Fibroblast of skin of scalp (primary cell): ENCODE measurements at places on chromosomes 3 and 15.

GRCh38 chr3:102248981-102249705 is 185.7 kb upstream of the ZPLD1 start:
- no peak for DNase-seq

- no peak for DNase-seq
These were observed 11.1 kb downstream of the SIAH2 start for GRCh38 chr3:150751781-150752263.

GRCh38 chr3:17640466-17640865 is 102.0 kb downstream of the TBC1D5 start:
- DNase-seq = peak; percentile 19

DNA sequence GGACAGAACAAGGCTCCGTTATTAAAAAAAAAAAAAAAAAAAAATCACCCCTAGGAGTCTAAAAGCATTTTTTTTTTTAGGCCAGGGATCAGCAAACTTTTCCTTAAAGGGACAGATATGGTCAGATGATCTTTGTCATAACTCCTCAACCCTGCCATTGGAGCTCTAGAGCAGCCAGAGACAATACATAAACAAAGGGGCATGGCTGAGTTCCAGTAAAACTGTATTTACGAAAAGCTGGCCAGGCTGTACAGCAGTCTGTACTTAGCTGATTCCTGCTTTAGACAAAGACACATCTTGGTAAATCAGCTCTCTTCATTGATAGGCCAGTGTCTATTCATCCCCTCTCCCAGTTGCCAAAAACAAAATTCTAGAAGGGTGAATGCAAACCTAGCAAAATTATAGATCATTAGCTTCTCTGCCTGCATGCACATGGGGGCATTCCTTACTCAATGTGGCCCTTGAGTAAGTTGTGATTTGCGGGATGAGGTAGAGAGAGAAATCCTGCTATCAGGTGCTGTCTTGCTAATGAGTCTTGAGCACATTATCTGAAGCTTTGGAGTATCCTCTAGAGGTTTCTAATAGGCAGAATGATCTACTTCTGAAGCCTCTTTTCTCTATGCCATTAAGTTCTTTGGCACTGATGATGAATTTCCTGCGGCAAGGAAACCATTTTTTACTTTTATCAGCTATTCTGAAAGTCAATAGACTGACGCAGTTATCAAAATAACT is 35.2 kb downstream of the SENP8 start:
- no peak for DNase-seq

DNA sequence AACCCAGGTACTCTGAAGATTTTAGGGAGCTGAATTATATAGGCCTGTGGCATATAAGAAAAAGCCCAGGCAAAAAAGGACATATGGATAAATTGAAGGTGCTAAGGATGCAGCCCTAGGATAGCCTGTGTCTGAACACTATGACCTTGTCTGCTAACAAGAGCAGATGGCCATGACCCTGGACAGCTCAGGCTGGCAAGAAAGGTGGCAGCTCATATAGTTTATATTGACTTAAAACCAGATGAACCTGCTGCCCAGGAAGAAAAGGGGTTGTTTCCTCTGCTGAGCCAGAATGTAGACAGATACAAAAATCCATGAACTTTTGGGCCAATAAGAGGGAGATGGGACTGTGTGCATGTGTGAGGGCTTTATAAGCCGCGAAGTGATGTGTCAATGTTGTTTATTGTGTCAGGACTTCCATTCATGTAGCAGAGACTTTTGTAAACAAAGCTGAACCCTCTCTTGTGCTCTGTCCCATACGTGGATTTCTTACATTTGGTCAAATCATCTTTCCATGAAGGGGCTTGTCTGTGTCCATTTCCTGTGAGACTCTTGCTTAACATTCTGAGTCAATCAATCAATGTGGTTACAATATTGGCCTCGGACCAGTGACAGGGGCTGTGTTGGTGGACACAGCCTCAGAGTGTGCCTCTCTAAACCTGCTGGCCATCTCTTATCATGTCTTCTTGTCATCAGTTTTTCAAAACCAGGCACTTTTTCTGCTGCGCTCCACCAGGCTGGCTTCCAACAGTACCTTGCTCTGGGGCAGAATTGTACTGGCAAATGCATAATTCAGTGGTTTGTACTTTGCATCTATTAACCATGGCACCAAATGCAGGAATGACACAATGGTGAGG is 321.2 kb downstream of the WDR72 start:
- DNase-seq = no peak

DNA sequence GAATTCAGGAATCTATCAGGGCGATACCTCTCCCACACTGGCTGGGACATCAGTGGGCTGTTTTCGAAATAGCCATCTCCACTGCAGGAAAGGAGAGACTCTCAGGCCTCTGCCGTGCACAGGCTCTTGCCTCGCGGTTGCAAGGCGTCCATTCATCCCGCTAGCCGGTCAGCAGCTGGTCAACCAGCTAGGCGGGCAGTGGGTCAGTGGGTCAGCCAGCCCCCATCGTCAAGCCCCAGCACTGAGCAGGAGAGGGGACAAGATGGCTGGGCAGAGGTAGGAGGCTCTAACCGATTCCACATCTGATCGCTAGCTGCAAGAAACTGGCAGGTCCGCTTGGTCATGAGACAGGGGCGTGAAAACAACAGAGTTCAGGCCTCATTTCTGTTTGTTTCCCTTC is 45.1 kb downstream of the MUC4 start:
- no peak for DNase-seq

- no peak for DNase-seq
These were observed 22.7 kb downstream of the XXYLT1 start for GRCh38 chr3:195248281-195248680.

DNA sequence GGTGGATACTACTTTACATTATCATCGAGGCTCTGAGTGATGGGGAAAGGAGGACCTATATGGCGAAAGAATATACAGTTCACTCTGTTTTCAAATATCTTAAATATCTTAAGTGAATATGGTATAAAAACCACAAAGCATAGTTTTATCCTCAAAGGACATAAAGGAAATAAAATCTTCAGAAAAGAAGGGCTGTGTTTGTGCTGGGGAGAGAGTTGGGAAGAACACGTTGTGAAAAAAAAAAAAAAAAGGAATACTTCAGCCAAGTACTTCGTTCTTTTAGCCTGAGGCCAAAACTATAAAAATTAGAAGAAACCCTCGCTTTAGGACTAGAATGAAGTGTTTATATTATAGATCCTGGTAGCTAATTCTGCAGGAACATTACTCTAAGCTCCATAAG is 10.2 kb upstream of the TMEM212 start:
- peak; percentile 88 for DNase-seq

- no peak for DNase-seq
These were observed 110.9 kb downstream of the GABRG3 start for GRCh38 chr15:27081676-27082418.

DNA sequence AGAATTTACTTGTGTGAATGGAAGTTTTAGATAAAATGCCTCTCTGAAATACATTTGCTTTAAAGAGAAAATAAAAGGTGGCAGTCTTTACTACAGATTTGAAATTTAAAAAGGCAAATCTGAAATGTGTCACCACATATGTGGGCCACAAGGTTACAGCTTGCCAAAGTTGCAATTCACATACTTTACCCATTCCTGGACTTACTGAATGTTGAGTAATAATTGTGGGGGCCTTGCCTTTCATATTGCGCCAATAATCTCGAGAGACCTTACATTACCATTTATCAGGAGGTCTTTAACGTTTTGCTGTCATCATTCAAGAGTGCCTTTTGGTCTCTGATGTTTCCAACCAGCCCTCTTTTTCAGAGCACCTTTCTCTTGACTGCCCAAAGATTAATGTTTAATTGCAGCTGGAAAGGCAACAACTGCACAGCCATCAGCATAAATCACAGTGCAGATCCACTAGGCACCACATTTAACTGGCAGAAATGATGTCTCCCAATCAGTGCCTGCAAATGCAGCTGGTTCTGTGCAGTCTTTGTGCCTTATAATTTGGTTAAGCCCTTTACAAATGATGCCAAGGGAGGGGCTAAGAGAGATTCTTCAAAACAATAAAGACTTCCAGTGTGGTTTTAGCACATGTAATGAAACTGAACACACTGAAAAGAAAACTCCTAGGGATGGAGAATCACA is 206.8 kb downstream of the MAGI1 start:
- peak; percentile 91 for DNase-seq

- no peak for DNase-seq
These were observed 10.5 kb upstream of the ABHD2 start for GRCh38 chr15:89077750-89078149.

GRCh38 chr15:42549032-42549491 is 424 bp downstream of the HAUS2 start:
- DNase-seq = peak; percentile 37

- DNase-seq = no peak
These were observed 657.8 kb downstream of the MCTP2 start for GRCh38 chr15:94889153-94889552.

- peak; percentile 48 for DNase-seq
These were observed 400.7 kb downstream of the ROBO1 start for GRCh38 chr3:79367066-79367465.

- no peak for DNase-seq
These were observed 1.7 kb downstream of the DTWD1 start for GRCh38 chr15:49622561-49622960.

DNA sequence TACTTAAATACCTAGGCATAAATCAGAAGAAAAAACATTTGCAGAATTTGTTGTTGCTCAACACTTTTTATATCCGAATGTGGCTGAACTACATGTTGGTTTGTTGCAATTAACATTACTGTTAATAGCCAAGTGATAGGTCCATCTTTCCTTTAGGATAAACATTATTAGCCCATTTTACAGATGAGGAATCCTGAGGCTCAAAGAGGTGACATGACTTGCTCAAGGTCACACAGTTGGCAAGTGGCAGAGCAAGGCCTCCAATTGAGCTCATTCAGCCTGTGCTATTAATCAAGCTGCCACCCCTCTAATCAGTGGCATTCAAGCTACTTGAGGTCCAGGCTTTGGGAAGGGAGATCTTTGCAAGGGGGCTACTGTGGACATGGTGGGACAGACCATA is 125.8 kb upstream of the ATP2B2 start:
- DNase-seq = no peak

GRCh38 chr15:78682004-78682651 is 41.1 kb upstream of the CHRNB4 start:
- DNase-seq = no peak

DNA sequence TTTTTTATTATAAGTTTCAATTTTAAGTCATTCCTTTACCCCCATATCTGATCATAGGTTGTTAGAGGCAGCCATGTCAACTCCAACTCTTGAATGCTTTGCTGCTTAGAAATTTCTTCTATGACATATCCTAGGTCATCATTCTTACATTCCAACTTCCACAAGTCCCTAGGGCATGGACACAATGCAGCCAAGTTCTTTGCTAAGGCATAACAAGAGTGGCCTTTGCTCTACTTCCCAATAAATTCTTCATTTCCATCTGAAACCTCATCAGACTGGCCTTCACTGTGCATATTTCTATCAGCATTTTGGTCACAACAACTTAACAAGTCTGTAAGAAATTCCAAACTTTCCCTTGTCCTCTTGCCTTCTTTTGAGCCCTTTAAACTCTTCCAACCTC is 28.5 kb downstream of the TRIM42 start:
- DNase-seq = no peak

DNA sequence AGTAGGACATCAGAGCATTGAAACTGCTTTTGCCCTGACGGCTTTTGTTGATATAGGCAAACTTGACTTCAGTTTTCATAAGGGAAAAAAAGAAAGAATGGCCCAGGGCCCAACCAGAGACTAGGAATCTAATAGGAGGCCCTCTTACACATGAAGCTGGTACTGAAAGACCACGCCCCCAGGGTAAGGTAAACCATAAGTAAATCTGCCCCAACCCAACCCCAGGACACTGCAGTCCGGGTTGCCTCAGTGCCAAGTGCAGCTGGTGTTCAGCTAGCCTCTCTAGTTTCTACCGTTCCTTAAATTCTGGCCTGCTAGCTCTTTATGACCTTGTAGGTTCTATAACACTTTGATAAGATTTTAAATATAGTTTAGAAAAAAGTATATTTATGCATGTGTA is 136.7 kb downstream of the AQP9 start:
- no peak for DNase-seq

- peak; percentile 17 for DNase-seq
These were observed 19.8 kb upstream of the TM4SF4 start for GRCh38 chr3:149454746-149455145.

DNA sequence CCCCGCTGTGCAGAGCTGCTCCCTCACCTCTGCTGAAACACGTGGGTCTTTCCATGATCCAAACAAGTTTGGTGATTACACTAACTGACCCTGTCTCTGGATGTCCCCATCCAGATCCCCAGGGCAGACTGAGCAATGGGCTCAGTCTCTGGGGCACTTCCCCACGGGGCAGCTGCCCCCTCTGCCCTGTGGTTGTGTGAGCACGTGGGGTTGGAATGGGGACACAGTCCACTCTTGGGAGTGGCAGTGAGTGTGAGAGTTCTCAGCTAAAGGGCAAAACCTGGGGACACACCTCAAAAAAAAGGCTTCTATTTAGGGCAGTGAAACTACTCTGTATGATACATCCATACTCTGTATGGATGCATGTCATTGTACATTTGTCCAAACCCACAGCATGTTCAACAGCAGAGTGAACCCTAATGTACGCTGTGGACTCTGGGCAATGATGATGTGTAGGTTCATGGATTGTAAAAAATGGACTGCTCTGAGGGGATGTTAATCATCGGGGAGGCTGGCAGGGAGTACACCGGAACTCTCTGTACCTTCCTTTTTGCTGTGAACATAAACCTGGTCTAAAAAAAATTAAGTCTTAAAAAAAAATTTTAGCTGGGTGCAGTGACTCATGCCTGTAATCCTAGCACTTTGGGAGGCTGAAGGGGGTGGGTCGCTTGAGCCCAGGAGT is 49.9 kb upstream of the BLM start:
- no peak for DNase-seq

DNA sequence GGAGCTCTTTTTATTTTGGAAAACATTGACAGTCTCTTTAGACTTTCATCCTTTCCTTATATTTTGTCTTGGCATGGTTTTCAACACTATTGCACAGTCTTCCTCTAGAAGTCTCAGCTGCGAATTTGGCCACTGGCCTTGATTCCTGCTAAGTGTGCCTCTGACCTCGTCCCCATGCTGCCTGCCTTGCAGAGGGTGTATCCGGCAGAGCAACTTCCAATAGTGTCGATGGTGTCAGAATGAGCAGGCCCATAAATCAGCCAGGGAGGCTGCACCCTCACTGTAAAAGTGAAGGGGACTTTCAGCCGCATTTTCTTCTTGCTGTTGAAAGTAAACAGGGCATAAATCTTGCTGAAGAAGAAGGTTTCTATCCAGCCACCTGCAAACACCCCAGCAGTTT is 336.7 kb upstream of the TRIM42 start:
- no peak for DNase-seq

- no peak for DNase-seq
These were observed 55.8 kb downstream of the SEMA6D start for GRCh38 chr15:47773143-47773542.

- DNase-seq = no peak
These were observed 120.9 kb downstream of the ITPR1 start for GRCh38 chr3:4614070-4614469.

DNA sequence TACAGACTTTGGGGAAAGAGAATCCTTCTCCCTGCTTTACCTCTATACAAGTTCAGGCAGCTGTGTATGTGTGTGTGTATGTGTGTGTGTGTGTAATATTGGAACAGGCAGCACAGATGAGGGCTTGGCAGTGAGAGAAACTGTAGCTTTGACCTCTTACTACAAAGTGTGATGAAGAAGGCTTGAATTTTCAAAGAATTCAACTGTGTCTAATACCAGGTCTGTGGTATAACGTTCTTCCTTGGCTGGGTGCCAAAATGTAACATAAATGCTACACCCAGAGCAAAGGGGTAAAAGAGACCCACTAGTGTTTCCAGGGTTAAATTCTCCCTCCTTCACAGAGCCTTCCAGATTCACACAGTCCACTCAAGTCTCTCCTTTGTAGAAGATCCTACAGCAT is 51.1 kb downstream of the CHST2 start:
- DNase-seq = peak; percentile 19

GRCh38 chr15:78421238-78421965 is 16.6 kb upstream of the IREB2 start:
- peak; percentile 62 for DNase-seq
